ENCODE measurements at places on chromosomes 6 and 20.

GRCh38 chr20:35947489-35947888, 6.8 kb downstream of the SCAND1 start:
- DNase-seq: no peak

DNA sequence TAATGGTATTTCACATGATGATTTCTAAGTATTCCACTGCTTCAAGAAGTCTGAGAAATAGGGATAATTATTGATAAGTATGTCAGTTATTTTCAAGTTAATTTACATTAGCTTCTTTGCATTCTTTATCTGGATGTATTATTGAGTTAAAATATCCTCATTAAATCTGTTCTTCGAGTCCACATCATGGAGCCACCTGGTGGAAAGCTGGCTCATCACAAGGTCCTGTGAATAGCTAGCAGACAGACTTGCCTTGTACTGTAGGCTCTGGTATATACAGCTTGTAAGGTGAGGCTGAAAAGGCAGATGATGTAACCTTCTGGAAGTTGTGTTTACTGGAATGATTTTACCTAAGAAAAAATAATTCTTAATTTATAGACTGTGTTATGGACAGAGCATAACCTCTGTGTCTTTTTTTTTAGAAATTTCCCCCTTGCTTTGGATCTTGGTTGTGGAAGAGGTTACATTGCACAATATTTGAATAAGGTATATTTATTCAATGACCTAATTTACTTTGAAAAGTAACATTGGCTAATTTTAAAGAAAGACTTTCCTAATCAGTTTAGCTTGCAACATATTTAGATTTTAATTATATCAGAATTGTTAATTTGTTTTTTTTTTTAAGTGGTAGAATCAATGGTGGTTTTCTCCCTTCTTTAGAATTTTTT, 3.5 kb downstream of the NDUFAF5 start:
- DNase-seq: no peak

DNA sequence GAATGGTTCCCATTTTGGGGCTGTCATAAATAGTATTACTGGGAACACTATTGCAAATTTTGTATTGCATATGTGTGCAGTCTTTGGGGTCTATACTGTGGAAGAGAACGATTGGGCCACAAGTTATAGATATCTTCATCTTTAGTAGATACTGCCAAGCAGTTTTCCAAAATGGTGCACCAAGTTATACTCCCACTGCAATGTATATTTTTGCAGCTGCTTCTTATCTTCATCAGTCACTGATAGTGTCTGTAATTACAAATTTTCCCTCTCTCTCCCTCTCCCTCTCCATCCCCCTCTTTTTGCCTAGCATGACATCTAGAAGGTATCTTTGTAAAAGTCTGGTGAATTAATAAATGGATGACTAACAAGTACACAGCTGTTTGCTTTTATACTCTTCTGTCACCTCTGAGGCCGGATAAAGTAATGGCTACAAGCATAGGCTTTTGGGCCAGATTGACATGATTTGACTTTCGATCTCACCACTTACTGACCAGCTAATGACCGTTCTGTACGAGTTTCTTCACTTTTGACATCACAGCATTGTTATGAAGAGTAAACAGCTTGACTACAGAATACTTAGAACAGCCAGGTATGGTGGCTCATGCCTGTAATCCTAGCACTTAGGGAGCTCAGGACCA, 113.3 kb upstream of the SLC2A12 start:
- no peak for DNase-seq

- no peak for DNase-seq
Measured at GRCh38 chr6:149820506-149820905, 43.7 kb downstream of the LRP11 start.

- no peak for DNase-seq
Measured at GRCh38 chr6:168219804-168220203, 99.8 kb downstream of the DACT2 start.

GRCh38 chr20:17771206-17772004, 71.6 kb downstream of the BANF2 start:
- DNase-seq: no peak

DNA sequence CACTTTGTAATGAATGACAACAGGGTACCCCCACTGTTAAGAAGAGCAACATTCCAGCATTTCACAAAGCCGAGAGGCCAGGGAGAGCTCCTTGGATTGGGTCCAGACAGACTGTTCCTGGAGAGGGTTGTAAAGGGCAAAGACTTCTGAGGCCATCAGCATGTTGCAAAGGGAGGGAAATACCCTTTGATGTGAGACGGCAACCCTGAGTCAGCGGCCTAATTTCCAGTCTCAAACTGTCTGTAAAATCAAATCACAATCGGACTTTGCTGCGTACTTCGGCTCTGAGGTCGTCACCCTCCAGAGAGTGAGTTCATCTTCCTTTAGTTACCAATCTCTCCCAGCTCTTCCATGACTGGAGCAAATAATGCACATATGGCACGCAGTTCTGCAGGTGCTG, 101.0 kb upstream of the DTNBP1 start:
- no peak for DNase-seq

- no peak for DNase-seq
Measured at GRCh38 chr6:37826188-37826587, 6.7 kb downstream of the ZFAND3 start.

DNA sequence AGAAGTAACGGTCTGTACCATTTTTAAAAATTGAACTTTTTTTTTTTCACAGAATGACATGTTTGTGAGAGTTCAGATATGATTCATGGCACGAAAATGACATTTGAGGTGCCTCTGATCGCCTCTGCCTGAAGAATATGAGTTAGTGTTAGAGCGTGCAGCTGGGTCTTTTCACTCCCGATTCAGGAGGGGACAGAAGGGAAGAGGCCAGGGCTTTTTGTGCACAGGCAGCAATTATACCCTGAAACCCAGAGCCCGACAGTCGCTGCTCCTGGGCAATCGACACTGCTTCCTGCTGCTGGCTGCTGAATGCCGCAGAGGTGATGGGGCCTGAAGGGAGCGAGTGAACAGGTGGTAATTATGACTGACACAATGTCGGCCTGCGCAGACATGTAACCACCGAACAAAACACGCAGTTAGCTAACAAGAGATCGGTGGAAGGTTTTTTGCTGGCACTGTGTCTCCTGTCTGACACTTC, 652.0 kb upstream of the NOX3 start:
- DNase-seq: no peak

- DNase-seq: no peak
Measured at GRCh38 chr6:68876792-68877493, 241.9 kb downstream of the ADGRB3 start.

DNA sequence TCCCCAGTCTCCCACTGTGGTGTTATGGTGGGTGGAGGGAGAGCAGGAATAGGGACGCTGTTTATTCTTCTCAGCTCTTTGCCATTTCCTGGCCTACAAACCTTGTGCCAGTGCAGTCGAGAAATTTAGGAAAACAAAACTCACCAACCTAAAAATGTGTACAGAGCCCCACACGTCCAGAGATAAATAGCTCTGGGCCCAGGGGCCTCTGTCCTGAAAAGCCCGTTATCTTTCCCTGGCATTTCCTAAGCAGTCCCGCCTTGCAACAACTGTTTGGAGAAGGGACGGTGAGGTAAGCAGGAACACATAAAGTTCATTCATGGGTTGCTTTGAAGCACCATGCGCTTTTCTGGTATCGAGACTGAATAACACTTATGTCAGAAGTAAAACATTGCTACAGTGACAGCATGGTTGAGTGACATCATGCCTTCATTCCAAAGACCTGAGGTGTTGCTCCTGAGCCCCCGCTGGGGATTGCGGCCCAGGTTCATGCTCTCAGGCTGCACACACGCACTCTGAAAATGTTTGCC, 80.1 kb upstream of the NXT1 start:
- DNase-seq: no peak

GRCh38 chr6:105120570-105120969, 59.2 kb downstream of the POPDC3 start:
- DNase-seq: no peak

DNA sequence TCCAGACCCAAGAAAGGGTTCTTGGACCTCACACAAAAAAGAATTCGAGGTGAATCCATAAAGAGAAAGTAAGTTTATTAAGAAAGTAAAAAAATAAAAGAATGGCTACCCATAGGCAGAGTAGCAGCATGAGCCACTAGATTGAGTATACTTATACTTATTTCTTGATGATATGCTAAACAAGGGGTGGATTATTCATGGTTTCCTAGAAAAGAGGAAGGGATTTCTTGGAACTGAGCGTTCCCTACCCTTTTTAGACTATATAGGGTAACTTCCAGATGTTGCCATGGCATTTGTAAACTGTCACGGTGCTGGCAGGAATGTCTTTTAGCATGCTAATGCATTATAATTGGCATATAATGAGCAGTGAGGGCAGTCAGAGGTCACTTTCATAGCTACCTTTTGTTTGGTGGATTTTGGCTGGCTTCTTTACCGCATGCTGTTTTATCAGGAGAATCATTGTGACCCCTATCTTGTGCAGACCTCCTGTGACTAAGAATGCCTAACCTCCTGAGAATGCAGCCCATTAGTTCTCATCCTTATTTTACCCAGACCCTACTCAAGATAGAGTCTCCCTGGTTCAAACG, 44.3 kb downstream of the TENT5A start:
- no peak for DNase-seq

GRCh38 chr20:13783528-13783927, 1.2 kb downstream of the ESF1 start:
- no peak for DNase-seq

- DNase-seq: no peak
Measured at GRCh38 chr6:29552512-29553051, 7.0 kb downstream of the UBD start.

GRCh38 chr20:46350986-46351267, 42.6 kb upstream of the CDH22 start:
- no peak for DNase-seq

GRCh38 chr6:161095916-161096315, 104.3 kb downstream of the MAP3K4 start:
- no peak for DNase-seq

DNA sequence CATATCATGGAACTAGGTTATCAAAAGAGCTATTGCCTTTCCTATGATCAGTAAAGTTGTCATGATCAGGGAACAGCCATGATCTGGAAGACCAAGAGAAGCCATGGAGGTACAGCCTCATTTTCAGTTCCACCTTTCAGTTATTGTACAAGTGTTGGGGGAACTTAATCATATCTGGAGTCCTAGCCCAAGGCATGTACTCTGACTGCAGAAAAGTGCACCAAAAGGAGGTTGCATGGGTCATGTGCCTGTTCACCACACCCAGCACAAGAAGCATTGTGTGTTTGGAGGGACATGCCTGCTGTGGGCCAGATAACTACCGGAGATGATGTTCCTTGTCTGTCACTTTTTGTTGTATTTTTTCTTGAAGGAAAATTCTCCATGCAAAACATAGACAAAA, 185.8 kb upstream of the MAN1A1 start:
- no peak for DNase-seq

DNA sequence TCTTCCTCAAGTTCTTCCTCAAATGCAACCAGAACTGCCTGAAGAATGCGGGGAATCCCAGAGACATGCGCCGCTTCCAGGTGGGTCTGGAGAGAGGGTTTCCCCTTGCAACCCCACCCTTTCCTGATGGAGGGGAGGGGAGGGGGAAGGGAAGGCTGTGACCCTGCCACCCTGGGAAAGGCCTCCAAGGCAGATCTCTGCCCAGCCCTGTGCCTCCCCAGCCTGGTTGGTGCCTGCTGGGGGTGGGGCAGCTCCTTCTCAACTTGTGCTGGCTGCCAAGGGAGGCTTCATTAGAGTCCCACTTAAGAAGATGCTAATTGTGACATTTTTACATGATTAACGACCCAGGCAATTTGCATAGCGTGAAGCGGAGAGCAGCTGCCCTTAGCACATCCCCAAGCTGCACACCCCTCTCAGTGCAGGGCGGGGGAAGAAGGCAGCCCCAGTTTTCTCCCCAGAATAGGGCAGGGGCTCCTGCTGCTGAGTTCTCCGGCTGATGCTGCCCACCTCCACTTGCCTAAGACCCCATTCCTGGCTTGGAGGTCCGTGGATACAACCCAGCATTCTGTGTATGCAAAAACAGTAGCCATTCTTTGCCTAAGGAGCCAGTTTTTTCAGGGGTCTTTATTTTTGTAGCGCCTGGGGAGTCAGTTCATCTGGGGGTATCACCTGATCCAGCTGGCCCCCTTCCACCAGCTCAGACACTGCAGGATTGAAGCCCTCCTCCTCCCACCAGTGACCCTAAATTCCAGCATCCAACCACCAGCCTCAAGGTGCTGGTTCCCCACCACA, 51.7 kb downstream of the CPXM1 start:
- DNase-seq: no peak

GRCh38 chr6:64238071-64238470, 602.5 kb downstream of the PHF3 start:
- no peak for DNase-seq
